Stimulated activated CD4-positive, alpha-beta T cell treated with anti-CD3 and anti-CD28 coated beads, Interleukin-12 subunit alpha, Interleukin-12 subunit beta, amount 100 ng/mL, for 24 hours (primary cell): ENCODE measurements at places on chromosomes 2 and 18.

DNA sequence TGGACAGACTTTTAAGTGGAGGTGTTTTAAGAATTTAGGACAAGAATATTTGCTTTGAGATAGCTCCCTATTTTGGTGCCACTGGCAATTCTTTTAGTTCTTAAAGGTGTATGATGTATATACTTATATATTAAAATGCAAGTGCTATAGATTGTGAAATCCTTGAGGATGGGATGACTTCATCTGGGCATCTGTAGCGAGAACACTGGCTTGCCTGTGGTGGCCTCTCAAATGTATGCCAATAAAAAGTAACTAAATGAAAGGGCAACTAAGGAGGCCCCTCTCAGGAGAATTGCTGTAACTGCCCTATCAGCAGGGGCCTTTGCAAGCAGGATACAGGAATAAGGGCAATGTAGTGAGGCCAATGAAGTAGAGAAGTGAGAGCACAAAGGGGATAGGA, 2.6 kb upstream of the THUMPD2 start:
- DNase-seq: no peak

- no peak for DNase-seq
Measured at GRCh38 chr2:208148803-208149202, 2.8 kb upstream of the CRYGB start.

GRCh38 chr2:42196403-42197267, 27.5 kb downstream of the EML4 start:
- DNase-seq: no peak

GRCh38 chr18:38459131-38459994, 893.8 kb upstream of the CELF4 start:
- no peak for DNase-seq

DNA sequence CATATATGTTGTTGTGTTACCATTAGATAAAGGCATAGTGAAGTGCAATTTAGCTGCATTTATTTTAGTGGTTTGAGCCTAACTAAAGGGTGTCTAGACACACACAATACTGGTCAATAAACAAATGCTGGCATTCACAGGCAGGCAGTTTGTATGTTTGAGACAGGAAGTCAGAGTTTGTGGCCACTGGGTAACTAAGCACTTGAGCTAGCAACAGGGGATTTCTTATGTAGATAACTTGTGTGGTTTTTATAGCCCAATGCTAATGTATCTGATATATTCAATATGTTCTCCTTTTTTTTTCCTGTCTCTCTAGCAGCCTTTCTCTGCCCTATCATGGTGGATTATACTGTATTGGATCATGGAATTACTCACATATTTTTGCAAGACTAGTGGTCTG, 38.1 kb downstream of the LRRTM4 start:
- no peak for DNase-seq

DNA sequence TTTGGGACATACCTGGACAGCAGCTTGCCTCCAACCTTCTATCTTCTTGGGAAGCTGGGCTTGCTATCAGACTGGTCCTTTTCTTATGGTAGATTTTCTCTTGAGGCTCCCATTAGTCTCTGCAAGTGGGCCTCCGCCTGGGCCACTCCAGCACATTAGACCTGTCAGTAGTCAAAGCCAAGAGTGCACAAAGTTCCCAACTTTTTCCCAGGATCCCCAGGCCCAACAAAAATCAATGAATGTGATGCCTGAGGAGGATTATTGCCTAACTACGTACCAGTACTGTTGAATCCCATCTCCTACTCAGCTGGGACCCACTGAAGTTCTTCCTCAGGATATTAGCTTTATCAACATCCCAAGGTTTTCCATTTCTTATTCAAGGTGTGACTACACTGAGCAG, 51.7 kb downstream of the PROC start:
- no peak for DNase-seq

- DNase-seq: no peak
Measured at GRCh38 chr2:37619959-37620300, 51.5 kb downstream of the CDC42EP3 start.

GRCh38 chr2:152106464-152106863, 7.6 kb upstream of the CACNB4 start:
- DNase-seq: no peak

- DNase-seq: no peak
Measured at GRCh38 chr2:75960472-75961009, 249.8 kb upstream of the GCFC2 start.

DNA sequence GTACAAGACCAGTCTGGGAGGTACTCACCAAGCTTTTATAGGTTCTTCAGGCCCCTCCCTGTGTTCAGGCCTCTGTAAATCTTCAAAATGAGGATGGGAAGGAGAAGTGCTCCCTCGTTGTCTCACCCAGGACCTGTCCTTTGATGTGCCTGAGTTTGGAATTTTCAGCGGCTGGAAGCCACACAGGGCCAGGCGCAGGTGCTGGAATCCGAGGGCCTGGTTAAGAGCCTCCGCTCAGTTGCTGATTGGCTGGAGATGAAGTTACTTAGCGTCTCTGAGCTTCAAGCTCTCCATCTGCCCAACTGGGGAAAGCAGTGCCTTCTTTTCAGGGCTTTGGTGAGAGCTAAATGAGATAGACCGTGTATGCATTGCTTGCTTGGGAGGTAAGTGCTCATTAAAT, 30.0 kb downstream of the HJURP start:
- no peak for DNase-seq

DNA sequence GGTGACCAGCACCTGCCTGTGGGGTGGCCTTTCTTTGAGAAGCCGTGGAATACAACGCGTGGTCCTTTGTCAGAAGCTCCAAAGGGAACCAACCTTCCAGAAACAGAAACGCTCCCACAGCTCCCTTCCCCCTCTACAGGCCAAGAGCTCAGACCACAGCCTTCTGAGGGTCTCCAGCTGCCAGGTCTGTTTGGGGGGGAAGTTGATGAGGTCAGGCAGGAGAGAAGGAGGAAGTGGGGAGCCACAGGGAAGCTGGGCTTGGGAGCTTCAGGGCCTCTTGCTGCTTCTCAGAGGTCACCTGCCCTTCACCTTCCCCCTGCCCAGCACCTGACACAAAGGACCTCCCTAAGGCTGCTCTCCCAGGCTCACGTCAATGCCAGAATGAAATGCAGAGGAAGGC, 287.7 kb upstream of the ID2 start:
- DNase-seq: no peak

DNA sequence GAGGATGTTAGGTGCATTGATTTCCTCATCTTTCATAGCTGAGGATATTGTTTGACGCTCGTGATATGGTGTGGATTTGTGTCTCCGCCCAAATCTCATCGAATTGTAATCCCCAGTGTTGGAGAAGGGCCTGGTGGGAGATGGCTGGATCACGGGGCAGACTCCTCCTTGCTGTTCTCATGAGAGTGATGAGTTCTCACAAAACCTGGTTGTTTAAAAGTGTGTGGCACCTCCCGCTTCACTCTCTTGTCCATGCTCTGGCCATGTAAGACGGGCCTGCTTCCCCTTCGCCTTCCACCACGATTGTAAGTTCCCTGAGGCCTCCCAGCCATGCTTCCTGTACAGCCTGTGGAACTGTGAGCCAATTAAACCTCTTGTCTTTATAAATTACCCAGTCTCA, 28.4 kb upstream of the GPC1 start:
- DNase-seq: no peak

DNA sequence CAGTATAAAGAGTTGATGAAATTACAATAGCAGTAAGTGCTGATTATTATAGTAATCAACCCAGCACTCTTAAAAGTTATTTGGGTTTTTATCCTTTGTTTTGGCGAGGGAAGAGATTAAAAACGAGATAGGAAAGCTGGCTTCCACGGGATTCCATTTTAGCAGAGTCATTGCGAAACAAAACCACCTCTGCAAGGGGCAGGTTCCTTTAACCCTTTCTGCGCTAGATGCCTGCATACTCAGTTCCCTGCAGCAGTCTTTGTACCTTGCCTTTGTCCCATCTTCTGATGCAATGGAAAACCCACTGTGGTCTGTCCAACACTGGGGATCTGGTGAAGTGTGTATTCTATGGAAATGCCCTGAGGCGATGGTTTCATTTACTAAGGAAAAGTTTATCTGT, 2.7 kb downstream of the YPEL5 start:
- DNase-seq: peak; percentile 23
